Stromal cell of bone marrow (primary cell): ENCODE measurements at places on chromosomes 12 and 14.

DNA sequence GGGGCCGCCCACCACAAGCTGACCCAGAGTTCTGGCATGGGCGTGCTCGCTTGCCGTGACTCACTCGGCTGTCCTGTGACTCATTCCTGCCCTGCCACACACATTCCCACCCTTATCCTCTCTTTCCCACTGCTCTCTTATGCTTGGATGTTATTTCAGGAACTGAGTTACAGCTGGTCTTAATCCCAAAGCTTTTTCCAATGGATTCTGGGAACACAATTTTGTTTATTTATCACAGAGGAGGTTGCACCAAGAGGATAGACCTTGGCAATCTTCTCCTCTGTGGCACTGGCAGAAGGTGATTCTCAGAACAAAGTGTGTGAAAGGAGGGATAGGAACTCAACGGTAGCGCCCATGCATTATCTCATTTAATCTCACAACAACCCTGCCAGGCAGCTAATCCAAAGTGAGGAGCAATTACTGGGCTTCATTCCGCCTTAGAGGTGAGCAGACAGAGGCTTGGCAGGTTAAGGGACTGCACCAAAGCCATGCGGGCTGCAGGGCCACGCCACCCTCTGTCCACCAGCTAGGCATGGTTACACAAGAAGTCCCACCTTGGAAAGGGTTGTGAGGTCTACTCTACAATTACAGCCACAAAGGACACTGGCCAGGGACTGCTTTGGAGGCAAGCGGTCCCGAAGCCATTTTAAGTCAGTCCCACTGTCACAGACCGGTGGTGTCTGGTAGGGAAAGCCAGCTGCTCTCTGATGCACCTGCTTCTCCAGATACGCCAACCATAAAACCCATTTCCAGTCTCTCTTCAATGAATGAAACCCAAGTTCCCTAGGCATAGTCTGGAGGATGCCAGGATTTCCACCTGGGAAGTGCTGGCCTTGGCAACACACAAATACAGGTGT is 32.9 kb downstream of the SYNE3 start:
- peak; percentile 93 for DNase-seq

DNA sequence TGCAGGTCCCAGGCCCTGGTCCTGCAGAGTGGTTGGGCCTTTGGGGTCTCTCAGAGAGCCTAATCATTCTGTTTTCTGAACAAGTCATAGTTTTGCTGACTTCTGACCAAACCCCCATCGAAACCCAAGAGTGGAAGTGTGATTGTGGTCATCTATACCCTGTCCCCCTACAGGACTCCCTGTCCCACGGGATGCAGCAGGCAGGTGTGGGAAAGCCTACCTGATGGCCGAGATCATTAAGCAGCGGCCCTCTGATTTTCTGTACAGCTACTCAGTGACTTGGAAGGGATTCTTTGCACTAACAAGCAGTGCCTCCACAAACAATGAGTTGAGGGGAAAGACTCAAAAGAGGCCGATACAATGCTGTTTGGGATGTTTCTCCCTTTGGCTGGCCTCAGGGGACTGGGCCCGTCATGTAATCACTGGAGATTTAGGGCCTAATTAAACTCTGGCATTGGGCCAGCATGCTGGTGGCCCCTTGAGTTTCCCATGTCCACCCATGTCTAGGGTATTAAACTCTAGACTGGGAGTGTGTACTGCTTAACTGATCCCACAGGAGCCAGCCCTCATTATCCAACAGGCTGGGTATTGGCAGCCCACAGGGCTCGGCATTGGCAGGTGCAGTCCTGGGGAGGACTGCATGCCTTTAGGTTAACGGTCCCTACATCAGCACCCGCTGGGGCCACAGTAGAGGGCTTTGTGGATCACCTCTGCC is 192.8 kb downstream of the ZFP36L1 start:
- DNase-seq = no peak

GRCh38 chr14:100147691-100148464 is 11.6 kb downstream of the DEGS2 start:
- no peak for DNase-seq

DNA sequence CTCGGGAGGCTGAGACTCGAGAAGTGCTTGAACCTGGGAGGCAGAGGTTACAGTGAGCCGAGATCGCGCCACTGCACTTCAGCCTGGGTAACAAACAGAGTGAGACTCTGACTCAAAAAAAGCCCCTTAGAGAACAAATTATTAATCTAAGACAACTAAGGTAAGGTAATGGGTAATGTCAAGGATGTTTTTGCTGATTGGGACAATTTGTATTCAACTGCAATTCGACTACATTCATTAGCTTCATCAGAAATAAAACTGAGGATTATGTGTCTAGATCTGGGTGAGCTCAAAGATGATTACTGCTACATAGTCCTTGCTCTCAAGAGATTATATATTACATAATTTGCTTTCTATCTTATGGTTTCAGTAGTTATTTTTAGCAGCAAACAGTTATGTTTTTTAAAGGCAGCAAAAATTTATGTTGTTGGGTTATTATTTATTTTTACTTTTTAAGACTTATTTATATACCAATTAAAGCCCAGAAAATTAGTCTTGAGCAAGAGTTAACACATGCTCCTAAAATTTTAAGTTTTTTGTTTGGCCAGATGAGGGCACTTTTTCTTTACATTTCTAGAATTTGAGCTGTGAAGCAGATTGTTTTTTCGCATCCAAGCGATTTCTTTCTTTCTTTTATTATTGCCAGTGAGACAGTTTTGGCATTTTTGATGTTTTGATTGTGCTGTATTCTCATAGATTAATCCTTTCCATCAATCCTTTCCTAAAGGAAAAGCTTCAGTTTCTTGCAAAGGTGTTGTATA is 52.3 kb downstream of the PLEKHA5 start:
- DNase-seq = no peak

DNA sequence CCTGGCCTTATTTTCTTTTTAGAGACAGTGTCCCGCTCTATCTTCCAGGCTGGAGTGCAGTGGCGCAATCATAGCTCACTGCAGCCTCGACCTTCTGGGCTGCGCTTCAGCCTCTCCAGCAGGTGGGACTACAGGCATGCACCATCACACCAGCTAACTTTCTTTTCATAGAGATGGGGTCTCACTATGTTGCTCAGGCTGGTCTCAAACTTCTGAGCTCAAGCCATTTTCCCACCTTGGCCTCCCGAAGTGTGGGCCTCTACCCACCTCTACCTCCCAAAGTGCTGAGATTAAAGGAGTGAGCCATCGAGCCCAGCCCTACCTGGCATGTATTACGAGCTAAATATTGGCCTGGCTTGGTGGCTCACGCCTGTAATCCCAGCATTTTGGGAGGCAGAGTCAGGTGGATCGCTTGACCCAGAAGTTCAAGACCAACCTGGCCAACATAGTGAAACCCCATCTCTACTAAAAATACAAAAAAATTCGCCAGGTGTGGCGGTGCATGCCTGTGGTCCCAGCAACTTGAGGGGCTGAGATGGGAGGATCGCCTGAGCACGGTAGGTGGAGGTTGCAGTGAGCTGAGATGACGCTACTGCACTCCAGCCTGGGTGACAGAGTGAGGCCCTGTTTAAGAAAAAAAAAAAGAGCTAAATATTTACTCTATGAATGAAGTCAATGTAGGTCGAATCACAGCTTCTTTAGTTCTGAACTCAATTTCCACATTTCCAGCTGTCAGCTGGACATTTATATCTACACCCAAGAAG is 7.6 kb upstream of the RILPL1 start:
- no peak for DNase-seq

- no peak for DNase-seq
Observed at GRCh38 chr12:800401-800800, 48.0 kb downstream of the WNK1 start.

DNA sequence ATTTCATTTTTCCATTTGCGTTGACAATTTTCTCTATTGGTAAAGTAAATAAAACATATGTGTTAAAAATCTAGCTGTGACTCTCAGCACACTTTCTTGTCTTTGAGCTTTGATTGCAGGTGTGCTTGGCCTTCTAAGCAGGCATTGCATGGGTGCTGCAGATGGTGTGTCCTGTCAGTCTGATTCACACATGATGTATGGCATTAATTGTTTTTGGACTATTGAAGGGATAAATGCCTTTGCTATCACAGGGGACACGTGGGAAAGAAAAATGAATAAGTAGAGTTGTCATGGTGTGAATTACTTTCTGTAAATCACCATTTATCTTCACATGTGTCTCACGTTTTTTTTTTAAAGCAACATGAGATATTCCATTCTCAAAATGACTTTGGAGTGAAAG is 211.3 kb upstream of the NAV3 start:
- DNase-seq = no peak
